ENCODE measurements at places on chromosomes 12 and 14.

GRCh38 chr12:132653567-132654290 lies 33.4 kb downstream of the POLE start:
- DNase-seq, result no peak

GRCh38 chr12:38159591-38160317 lies 156.8 kb upstream of the ALG10B start:
- no peak for DNase-seq

DNA sequence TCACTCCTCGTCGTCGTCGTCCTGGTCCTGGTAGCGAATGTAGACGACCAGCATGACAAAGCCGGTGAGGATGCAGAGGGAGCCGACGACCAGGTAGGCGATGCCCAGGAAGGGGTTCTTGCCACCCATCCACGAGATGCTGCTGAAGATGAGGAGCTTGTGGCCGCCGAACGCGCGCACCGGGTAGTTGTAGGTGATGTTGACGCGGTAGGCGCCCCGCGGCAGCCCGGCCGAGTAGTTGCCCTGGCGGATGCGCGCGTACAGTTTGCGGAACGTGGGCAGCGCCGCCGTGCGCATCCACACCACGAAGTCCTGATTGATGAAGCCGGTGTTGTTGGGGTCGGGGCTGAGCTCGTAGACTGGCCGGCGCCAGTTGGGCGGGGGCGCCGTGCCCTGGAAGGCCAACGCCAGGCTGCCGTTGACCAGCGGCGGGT lies 1.0 kb downstream of the TMEM30B start:
- DNase-seq, result peak; percentile 64

DNA sequence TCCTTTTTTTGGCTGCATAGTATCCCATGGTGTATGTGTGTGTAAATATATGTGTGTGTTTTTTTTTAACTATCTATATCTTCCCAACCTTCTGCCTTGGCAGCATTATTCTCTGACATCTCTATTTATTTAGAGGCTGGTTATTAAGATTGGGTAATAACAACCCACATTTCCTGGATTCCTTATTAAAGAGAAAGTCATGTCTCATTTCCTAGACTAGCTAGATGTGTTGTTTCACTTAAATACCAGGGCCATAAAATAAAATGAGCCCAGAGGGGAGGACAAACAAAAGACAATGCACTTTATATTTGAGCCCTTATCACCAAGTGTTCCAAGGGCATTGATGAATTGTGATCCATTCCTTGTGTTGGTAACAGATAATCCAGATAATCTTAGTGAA lies 169.1 kb downstream of the SLC5A8 start:
- DNase-seq, result no peak

GRCh38 chr12:78241446-78241845 lies 410.8 kb downstream of the NAV3 start:
- DNase-seq, result no peak

GRCh38 chr14:100219126-100219785 lies 19.7 kb upstream of the YY1 start:
- DNase-seq, result no peak

GRCh38 chr12:49052451-49053208 lies 8.0 kb downstream of the KMT2D start:
- no peak for DNase-seq

DNA sequence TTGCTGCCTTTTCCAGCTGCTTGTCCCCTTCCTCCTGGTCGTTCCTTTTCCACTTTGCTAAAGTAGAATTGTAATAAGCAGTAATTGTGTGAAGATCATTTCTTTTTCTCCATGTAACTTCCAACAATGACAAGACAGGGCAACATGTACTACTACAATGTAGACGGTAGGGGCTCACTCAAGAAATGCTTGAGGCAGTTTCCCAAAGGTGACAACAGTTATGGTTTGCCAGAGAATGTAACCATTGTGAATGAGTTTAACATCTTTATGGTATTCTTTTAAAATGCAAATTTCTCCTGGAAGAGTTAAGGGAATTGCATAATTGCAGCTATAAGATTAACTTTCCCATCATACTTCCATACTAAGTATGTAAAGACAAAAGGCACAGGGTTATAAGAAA lies 23.8 kb upstream of the PHLDA1 start:
- no peak for DNase-seq

DNA sequence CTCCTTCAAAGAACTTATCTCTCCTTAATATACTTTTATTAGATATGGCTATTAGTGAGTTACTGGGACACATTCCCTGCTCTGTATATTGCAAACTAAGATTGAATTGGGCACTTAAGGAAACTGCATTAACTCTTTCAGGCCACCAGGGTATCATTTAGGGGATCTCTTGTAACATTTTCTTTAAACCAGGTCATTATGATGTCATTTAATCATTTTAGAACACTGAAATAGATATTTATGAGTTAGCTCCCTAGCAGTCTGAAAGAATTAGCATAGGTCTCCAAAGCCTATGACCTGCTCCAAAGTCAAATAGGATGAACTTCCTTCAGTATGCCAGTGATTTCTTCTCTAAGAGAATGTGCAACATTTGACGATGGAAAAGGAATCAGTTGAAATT lies 506.9 kb downstream of the FOXG1 start:
- no peak for DNase-seq

DNA sequence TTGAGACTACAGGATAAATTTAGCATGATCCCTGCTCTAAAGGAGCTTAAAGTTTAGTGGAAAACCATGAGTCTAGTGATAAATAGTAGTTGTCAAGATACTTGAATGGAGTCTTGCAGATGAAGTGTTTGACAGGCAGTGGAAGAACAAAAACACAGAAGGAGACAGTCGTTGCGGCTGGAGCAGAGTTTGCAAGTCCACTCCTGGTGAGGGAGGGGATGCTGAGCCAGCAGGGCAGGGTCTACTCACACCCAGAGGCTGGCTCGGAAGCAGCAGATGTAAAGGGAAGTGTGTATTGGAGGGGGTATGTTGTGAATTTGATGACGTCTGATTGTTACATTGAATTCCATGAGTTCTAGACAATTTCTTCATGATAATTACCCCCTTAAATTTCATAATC lies 61.3 kb downstream of the TRAF3 start:
- DNase-seq, result no peak

- no peak for DNase-seq
Observed at GRCh38 chr12:31813305-31813704, 84.5 kb upstream of the AMN1 start.

- peak; percentile 4 for DNase-seq
Observed at GRCh38 chr14:63045612-63046320, 508 bp upstream of the KCNH5 start.

- peak; percentile 35 for DNase-seq
Observed at GRCh38 chr12:79927772-79928474, 7.0 kb downstream of the PPP1R12A start.

- DNase-seq, result no peak
Observed at GRCh38 chr12:12194206-12194605, 72.6 kb downstream of the LRP6 start.

DNA sequence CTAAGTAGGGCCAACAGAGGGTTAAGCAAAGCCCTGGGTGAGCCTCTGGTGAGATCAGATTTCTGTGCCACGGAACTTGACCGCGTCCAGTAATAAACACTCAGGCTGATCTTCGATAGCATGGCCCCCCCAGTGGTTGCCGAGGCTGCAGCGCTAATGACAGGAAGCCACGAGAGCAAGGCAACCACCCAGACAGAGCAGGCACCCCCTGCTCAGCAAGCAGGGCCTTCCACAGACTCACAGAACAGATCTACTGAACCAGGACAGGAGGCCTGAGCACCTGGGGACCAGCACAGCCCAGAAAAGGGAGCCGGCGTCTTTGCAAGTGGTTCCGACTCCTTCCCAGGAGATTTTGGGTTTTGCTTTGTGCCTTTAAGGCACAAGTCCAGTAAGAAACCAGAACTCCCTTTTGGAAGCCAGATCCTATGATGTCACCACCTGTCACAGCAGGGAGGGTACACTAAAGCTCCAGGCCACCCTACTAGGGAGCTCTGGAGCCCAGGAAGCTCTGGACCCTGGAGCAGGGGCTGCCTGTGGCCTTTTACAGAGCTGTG lies 42.3 kb downstream of the BCL11B start:
- DNase-seq, result no peak

- DNase-seq, result no peak
Observed at GRCh38 chr12:22670762-22671161, 45.8 kb downstream of the ETNK1 start.

- peak; percentile 35 for DNase-seq
Observed at GRCh38 chr12:104201238-104202001, 14.2 kb upstream of the TXNRD1 start.

GRCh38 chr12:59317598-59317997 lies 278.2 kb upstream of the SLC16A7 start:
- no peak for DNase-seq

DNA sequence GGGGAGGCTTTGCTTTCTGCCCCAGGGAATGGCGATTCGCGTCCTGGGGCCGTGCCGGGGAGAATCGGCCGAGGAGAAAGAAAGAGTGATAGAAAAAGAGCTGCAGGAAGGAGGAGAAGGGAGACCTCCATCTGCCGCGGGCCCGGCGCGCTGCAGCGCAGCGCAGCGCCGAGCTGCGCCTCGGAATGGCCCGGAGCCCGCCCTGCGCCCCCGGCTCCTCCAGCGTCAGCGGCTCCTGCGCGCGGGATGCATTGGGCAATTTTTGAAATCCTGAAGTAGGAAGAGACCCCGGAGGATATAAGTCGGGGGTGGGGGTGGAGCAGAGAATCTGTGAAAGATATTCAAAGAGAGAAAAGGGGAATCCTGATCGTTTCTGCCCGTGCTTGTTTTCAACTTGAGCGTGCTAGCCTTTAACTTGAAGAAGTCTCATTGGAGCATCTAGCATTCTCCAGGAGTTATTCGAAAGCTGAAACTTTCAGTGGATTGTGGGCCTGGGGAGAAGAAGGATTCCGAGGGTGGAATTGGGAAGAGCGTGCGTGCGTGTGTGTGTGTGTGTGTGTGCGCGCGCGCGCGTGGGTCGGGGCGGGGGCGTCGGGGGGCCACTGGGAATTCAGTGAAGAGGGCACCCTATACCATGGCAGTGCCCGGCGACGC lies 441 bp downstream of the PDE3A start:
- DNase-seq, result no peak

GRCh38 chr12:57474430-57474829 lies 5.2 kb downstream of the ARHGAP9 start:
- DNase-seq, result no peak

DNA sequence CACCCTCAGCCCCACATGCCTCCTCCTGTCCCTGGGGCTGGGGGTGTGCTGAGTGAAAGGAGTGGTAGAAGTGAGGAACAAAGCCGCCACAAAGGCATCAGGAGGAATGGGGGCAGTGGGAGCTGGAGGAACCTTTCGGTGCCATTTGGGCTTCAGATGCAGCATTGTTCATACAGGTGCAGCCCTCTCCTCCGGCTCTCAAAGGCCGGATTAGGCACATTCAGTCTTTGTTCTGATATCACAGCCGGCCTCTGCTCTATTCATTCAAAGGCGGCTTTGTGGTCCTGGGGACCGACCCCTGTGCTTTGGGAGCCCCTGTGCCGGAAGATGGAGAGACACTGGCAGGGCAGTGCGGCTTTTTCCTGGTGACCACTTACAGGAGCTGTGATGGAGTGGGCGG lies 53.2 kb downstream of the SMOC1 start:
- DNase-seq, result no peak

GRCh38 chr14:32330351-32331111 lies 1.4 kb downstream of the AKAP6 start:
- DNase-seq, result no peak

DNA sequence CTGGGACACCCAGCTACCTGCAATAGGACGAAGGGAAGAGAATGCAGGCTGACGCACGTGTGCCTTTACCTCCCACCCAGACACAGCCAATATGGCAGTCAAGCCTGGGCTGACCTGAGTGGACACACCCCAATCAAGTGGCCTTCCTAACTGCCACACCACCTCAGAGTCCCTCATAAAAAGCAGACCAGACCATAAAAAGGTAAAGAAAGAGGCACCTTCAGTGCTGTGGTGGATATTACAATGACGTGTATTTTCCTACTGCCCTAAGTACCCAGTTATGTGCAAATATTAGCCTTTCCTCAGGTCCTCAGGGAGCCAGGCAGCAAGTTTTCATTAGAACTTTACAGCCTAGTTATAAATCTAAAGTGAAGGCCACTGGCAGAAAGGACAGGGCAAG lies 75.8 kb downstream of the KCNK10 start:
- no peak for DNase-seq

DNA sequence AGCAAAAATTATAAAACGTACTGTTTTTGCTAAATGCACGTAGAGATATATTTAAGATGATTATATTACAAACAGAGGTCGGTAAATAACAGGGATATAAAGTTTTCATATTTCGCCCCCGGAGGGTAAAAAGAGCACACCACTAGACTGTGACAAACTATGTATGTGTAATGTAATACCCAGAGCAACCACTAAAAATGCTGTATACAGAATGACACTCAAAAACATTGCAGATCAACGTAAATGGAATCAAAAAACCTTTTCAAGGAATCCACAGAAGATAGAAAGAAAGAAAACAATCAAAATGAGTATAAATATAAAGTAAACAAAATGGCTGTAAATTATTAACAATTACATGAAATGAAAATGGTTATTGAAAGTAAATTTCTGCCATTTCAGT lies 37.6 kb upstream of the PRB4 start:
- no peak for DNase-seq

DNA sequence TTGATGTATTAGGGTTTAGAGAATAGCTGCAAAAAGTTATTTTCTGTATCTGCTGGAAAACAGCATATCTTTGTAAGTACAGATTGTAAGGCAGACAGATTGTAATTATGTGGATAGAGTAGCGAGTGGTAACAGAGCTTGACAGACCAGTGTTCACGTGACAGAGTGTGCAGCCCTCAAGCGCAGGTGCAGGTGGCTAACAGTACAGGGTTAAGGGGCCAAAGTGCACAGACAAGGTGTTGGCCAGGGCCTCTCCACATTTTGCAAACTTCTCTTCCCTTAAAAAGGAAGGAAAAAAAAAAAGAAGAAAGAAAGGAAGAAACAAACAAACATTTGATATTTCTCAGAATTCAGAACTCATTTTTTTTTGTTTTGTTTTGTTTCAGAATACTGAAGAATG lies 25.2 kb upstream of the KLHL42 start:
- DNase-seq, result no peak

GRCh38 chr14:69666690-69667211 lies 55.4 kb downstream of the SUSD6 start:
- no peak for DNase-seq

GRCh38 chr14:32611752-32612151 lies 282.7 kb downstream of the AKAP6 start:
- DNase-seq, result no peak

DNA sequence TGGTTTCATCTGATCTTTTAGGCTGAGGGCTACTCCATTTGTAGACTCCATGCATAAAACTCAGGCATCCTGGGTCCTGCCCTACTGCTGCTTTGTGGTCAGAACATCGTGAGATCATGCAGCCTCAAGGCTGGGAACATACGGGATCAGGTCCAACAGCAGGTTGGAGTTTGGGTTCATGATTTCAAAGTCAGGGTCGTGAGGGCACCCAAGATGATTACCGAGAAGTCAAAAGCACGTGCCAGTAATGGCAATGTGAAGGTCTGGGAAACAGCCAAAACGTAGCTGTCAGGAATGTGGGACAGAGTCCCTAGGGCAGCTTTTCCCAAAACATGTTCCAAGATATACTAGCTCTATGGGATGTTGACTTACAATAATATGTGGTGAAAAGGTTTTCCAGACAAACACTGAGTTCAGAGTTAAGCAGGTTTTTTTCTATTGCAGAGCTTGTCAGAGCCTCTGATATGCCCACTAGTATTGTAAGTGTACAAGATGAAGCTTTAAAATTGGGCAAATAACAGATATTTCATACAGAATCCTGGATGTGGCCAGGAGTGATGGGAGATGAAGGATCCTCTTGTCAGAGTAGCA lies 130.3 kb upstream of the DNM1L start:
- DNase-seq, result no peak

- DNase-seq, result no peak
Observed at GRCh38 chr12:132164426-132164825, 20.2 kb downstream of the NOC4L start.
